ENCODE measurements at places on chromosomes 5 and 9.

GRCh38 chr5:97559827-97560598, 377.0 kb upstream of the RIOK2 start:
- no peak for DNase-seq

DNA sequence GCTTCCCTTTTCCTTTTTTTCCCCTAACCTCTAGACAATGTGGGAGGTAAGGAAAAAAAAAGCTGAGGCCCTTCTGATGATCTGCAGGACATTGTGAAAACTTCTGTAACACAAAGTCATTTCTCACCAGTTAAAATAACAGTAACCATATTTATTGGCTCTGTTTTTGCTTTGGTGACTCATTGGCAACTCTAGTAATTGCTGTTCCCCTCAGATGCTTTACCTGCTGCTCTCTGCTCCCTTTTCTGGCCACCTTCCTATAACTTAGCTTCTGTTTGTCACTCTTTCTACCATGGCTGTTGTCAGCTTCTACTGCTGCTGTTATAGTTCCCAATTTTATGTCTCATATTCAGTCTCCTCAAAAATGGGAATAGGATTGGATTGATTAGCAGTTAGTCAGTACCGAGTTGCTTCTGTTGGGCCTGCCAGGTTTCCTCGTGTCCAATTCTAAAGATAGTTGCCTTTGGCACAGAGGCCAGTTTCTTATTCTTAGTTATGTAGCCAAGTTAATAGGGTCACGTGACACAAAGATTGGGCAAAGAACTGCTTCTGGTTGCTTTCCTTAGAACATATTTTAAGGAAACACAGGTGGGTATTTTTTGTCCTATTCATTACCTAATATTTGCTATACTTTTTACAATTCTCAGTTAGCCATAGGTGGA, 16.8 kb downstream of the SCAMP1 start:
- no peak for DNase-seq

DNA sequence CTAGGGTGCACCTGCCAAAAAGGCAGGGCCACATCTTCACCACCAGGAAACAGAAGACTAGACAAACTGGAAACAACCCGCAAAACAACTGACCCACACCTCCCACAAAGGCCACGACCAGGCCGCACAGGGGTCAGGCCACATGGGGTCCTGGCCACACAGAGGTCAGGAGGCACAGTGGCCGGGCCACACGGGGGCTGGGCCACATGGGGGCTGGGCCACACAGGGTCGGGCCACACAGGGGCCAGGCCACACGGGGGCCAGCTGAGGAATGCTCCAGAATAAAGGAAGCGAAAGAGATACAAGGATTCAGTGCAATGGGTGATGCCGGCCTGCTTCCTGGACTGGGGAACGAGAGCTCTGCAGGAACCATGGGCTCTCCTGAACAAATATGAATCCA, 91.6 kb downstream of the OLFM1 start:
- DNase-seq, result no peak

DNA sequence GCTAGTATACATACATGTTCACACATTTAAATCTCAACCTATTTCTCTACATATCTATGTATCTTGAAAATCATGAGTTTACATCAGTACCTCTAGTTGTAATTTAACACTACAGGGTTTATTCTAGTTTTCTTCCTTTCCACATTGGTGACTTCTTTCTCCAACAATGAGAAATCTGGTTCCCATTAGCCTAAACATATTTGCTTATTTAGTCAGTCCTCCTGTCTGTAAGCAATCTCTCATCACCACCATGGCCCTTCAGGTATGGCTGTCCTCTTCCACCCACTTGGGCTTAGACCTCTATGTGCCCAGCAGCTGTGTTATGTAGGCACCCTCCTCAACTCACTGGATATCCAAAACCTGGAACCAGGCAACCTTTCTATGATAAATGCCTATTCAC, 8.0 kb upstream of the SPATA31D1 start:
- no peak for DNase-seq

- peak; percentile 65 for DNase-seq
These were observed 132.0 kb downstream of the FAM174A start for GRCh38 chr5:100667161-100667630.

DNA sequence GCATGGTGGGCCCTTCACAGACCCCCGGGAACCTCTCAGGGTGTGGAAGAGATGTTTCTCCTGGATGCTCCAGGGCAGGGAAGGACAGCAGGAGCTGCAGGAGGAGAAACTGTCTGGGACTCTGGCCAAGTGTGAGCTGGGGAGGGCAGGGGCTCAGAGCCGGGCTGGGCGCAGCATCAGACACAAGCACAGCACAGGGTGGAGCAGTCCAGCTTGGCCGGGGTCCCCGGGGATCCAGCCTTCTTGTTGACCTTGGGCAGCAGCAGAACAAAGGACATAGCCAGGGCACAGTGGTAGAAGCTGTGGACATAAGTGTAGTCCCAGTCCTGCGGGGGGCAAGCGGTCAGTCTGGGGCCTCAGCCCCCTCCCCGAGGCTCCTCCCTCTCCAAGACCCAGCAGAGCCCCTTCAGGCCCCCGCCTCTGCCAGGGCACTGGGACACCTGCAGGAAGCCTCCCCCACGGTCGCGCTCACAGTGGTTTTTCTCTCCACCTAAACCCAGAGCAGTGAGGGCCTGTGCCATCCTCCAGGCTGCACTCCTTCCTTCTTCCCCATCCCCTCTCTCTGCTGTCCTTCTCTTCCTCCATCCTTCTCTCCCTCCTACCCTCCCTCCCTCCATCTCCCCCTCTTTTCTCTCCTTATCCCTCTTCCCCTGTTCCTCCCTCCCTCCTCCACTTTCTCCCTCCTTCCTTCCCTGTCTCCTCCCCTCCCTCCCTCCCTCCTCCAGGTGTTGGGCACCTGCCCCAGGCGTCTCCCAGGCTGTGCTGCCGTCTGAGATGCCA, 10.1 kb downstream of the MYMK start:
- DNase-seq, result no peak

Data from CD4-positive, alpha-beta T cell treated with Interleukin-4 for 4 hours (primary cell).